ENCODE measurements at places on chromosomes 1 and 21.

DNA sequence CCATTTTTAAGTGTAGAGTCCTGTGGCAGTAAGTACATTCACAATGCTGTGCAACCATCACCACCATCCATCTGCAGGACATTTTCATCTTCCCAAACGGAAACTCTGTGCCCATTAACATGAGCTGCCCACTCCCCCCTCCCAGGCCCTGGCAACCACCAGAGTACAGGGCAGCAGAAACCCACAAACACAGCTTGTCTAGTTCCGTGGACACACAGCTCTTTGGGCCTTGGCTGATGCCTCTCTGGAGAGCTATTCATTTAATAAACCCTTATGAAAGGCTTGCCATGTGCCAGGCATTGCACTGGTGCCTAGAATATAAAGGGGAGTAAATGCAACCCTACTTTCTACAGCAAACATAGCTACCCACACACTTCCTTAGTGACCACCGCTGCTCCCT lies 28.0 kb downstream of the STUM start:
- DNase-seq, result peak; percentile 2

DNA sequence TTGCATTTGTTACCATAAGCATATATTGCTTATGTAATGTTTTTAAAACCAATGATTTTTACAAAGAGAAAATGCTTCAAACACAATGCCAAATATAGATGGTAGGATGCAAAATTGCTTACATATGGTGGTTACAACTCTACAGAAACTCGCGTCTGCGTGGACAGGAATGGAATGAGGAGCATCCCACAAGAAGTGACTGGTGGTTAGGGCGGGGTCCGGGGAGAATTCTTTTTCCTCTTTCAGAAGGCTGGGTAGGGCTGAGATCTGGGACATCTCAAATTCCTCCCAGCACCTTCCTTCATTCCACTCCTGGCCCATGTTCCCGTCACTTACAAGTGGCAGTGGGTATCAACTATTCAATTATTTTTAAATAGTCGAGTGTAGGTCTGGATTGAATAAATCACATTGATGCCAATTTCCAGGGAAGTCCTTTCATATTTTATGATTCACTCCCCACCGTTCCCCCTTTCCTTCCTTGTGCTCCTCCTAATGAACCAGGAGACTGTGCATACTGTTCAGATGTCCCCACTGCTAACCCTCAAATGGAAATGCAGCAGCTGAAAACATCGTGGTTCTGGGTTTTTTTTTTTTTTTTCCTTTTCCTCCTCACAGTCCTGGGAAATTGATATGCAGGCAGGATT lies 174.5 kb upstream of the POU3F1 start:
- no peak for DNase-seq

- no peak for DNase-seq
These were observed 134.9 kb upstream of the GORAB start for GRCh38 chr1:170397061-170397460.

GRCh38 chr1:247090455-247090854 lies 11.8 kb upstream of the ZNF670 start:
- DNase-seq, result no peak

- peak; percentile 53 for DNase-seq
These were observed 79.5 kb downstream of the NR5A2 start for GRCh38 chr1:200107004-200107470.

DNA sequence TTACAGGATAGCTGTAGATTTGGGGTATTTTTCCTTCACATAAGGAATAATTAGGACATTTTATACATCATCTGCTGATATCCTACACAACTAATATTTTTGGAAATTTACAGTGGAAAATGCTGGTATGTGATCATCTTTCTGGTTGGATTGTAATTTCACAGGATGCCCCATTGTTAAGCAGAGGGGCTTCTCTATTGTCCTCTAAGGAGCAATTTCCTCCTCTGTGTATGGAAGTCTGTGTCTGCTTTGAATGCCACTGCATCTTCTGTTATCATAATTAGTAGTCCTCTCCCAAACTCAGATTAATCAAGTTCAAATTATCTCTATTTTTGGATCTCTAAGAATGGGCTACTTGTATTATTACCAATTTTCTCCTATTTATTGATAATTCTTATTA lies 988.1 kb upstream of the B3GALT2 start:
- DNase-seq, result no peak

GRCh38 chr1:1377540-1378205 lies 2.7 kb upstream of the AURKAIP1 start:
- no peak for DNase-seq

DNA sequence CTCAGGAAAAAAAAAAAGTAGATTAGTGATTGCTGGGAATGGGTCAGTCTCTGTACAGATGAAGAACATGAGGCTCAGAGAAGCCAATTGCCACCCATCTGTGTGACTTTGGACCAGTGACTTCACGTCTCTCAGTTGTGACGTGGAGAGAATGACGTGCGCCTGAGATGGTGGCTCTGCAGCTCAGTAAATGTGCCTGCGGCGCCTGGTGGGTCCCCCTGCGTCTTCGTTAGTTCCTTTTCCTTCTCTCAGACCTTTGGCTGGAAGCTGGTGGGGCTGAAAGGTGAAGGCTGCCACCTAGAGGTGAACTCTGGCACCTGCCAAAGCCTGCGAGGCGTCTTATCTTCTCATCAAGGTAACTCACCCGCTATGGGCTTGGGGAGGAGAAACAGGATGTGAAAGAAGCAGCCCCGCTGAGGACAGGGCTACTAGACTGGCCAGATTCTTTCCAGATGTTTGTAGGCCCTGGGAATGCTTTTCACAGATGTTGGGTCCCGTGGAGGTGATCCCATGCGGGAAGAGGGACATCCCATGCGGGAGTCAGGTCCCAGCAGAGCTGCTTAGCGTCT lies 8.7 kb upstream of the E2F2 start:
- DNase-seq, result peak; percentile 92

- no peak for DNase-seq
These were observed 125.4 kb upstream of the TMEM51 start for GRCh38 chr1:15028102-15028501.

GRCh38 chr21:37237764-37238163 lies 29.4 kb downstream of the VPS26C start:
- no peak for DNase-seq

DNA sequence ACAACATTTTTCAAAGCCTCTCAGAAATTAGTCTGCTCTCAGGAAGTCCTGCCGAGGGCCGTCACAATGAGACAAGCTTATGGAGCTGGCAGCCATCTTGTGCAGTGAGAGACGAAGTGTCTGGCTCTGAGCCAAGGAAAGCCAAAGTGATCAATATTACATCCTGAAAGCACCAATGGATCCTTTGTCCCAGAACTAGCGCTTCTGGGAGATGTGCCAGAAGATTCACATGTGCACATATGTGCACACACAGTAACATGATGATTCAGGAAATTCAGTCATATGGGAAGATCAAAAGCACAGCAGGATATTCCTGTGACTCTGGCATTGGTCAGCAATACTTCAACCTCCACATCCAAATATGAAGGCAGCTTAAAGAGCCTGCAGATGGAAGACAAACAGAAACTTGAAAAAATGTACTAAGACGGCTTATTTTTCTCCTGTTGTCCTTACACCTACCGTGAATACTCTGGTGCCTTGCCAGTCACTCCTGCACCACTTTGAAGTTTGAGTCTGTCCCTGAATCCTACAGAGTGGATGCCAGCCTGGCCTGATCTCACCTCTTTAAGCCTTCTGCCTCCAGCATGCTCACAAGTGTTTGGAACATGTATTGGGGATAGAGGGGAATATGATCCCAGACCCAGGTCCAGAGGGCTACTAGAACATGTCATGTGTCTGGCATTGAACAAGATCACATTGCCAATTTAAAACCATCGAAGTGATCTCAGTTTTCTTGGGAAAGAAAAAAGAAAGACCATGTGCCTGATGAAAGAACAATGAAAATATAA lies 44.5 kb upstream of the PRRX1 start:
- DNase-seq, result no peak

- peak; percentile 50 for DNase-seq
These were observed 161.6 kb upstream of the PTBP2 start for GRCh38 chr1:96559707-96560596.

- DNase-seq, result no peak
These were observed 41.7 kb downstream of the EPB41 start for GRCh38 chr1:28956038-28956464.

GRCh38 chr1:174448531-174448883 lies 743 bp downstream of the GPR52 start:
- DNase-seq, result no peak

DNA sequence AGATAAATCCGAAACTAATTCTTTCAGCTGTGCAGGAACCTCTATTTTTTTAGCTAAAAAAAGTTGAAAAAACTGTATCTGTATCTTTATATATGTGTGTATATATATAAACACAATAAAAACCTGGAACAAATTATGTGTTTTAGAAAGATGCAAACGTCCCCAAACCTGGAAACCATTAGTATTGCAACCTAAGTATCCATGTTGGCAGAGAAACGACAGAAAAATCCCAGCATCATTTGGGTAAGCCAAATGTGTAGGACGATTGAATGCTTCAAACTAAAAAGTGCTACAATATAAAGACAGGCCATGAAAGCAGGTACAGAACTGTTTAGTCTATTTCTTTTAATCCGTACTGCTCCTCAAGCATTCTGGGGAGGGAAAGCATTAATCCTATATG lies 87.9 kb downstream of the AHCTF1 start:
- DNase-seq, result no peak

DNA sequence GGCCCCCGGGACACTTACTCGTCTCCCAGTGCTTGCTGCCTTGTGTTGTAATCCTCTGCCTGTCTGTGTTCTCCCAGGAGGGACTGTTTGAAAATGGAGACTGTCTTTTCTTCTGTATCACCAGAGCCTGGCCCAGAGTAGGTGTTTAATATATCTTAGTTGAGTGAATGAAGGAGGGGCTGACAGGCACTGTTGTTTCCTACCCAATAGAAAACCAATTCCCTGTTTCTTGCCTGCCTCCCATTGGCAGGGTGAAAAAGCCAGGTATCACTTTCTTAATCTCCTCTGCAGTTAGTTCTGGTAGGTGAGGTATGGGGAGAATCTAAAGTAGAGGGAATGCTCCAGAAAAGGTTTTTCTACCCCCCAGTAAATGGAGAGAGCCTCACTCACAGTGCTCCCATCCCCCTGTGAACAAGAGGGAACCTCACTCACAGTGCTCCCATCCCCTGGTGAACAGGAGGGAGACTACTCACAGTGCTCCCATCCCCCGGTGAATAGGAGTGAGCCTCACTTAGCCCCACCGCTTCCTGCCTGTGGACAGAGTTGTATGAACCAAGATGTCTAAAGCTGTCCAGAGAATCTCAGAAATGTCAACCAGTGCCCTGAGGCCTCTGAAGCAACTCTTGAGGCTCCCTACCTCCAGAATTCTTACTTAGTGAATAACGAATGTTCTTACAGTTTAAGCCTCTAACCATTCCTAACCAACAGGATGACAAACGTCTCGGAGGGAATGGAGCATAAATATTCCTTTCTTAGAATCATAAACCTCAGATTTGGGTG lies at the start of gene GJA5:
GJA5 (minus strand) TSS at position 122 of the 780 bp plus-strand sequence. CDS start 1,364 bp downstream, outside the sequence.
- no peak for DNase-seq

- no peak for DNase-seq
These were observed 163.3 kb downstream of the SLC35F3 start for GRCh38 chr1:234067581-234068337.

- no peak for DNase-seq
These were observed 4.7 kb upstream of the PTPRF start for GRCh38 chr1:43526002-43526401.

DNA sequence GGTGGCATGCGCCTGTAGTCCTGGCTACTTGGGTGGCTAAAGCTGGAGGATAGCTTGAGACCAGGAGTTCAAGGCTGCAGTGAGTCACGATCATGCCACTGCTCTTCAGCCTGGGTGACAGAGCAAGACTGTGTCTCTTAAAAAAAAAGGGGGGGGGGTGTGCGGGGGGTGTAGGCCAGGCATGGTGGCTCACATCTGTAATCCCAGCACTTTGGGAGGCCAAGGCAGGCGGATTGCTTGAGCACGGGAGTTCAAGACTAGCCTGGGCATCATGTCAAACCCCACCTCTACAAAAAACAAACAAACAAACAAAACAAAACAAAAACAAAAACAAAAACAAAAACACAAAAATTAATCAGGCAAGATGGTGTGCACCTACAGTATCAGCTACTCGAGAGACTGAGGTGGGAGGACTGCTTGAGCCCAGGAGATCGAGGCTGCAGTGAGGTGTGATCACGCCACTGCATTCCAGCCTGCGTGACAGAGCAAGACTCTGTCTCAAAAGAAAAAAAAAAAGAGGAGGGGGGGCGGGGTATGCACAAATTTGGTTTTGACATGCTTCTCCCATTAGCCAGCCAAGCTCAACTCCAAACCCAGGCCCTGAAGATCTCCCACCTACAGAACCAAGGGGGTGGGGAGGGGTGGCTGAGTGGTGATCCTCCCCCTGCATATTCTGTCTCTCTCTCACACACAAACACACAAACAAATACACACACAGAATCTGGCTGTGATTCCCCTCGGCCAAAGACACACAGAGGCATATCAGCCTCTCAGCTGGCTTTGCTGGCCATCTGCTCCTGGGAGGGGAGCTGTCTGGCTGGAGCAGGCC lies 3.1 kb downstream of the PTAFR start:
- peak; percentile 32 for DNase-seq

DNA sequence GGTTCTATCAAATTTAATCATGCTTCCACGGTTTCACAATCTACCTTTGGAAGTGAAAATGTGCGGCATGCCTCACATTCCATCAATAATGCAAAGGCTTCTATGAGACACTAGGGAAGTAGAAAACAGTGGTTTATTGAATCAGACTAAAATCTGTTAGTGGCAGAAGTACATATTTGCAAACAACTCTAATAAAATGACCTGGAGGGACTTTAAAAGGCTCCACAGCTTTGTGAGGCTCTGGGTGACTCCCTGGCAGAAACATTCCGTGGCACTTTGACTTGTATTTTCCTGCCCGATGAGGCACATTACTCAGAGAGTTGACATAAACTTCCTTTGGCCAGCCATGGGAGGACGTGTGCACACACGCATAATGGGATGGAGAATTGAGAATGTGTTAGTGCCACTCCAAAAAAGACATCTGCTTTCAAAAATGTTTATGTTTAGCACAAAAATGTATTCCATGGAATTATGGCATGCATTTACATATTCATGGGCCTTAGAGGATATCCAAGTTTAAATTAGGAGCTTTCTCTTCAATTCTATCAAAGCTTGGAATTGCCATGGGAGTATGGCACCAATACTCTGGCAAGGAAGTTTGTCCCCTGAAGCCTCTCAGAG lies 60.0 kb upstream of the SSX2IP start:
- no peak for DNase-seq

Data from Peyer's patch (tissue), 4 donors.